ENCODE measurements at places on chromosomes 2 and 18.

DNA sequence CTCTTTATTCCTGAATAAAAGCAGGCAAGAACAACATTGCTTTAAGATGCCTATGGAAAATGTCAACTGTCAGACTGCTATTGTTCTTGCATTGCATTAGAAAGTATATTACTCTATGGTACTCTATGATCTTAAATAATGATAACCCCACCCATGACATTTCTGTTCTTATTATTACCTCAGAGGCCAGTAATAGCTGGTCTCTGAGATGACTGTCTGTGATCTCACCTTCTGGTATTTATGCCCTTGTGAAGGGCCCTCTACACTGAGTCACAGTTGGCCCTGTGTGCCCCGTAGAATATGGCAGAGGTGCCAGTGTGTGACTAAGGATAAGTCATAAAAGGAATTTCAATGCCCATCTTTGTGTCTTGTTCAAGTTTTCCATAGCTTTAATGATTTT lies 61.0 kb downstream of the SPP2 start:
- no peak for DNase-seq

DNA sequence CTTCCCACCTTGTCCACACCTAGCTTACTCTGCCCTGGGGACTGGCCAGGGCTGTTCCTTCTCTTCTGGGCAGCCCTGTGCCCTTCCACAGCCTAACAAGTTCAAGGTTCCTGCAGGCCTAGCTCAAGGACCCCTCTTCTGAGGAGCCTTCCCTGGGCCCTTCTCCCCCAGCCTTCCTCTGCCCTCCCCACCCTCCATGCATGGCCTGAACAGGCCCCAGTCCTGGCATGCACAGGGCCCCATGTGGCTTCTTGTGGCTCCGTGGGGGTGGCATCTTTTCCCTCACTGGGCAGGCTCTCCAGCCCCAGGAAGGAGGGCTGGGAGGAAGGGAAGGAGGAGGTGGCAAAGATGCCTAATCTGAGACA lies 162.9 kb downstream of the CELF4 start:
- DNase-seq: no peak

DNA sequence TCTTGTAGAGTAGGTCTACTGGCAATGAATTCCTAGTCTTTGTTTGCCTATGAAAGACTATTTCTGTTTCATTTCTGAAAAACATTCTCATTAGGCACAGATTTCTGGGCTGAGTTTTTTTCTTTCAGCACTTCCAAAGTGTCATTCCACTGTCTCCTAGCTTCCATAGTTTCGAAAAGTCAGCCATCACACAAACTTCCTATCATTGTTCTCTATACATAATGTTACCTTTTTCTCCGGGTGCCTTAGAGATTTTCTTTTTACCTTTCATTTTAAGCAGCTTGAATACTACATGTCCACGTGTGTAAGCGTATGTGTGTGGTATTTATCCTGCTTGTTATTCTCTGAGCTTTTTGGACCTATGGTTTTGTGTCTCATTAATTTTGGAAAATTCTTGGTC lies 55.7 kb downstream of the OLA1 start:
- no peak for DNase-seq

DNA sequence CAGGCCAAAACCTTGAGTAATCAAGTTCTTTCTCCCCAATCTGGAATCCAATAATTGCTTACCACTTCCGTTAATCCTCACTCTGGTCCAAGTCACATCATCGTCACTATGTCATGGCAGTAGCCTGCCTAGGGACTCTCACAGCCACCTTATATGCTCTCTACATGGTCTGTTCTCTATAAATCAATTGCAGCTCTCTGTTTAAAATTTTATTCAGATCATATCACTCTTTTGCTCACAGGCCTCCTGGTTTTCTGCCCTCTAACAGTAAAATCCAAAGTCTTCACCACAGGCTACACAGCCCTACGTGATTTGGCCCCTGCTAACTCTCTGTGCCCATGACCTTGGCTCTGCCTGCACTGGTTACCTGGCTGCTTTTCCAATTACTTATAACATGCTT lies 188.7 kb downstream of the STK39 start:
- DNase-seq: no peak

GRCh38 chr2:38279201-38279600 lies 97.9 kb downstream of the ATL2 start:
- DNase-seq: no peak

GRCh38 chr2:119106301-119106897 lies 52.2 kb downstream of the C1QL2 start:
- no peak for DNase-seq

DNA sequence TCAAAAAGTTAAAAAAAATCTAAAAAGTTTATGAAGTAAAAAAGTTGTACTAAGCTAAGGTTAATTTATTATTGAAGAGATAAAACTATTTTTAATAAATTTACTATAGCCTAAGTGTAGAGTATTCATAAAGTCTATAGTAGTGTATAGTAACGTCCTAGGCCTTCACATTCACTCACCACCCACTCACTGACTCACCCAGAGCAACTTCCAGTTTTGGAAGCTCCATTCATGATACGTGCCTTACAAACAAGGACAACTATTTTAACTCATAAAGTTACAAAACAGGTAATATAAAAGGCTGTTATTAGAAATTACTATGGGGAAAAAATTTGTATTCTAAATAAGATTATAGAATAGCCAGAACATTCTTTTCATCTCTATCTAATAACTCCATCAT lies 158.9 kb upstream of the FN1 start:
- DNase-seq: no peak

DNA sequence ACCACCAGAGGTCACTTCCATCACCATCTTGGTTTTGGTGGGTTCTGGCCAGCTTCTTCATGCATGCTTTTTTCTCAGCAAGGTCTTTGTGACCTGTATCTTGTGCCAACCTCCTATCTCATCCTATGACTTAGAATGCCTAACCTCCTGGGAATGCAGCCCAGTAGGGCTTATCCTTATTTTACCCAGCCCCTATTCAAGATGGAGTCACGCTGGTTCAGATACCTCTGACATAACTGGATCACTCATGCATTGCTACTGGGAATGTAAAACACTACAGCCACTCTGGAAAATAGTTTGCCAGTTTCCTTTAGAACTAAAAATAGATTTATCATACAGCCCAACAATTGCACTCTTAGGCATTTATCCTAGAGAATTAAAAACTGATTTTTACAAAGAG lies 219.2 kb downstream of the IRS1 start:
- DNase-seq: no peak

DNA sequence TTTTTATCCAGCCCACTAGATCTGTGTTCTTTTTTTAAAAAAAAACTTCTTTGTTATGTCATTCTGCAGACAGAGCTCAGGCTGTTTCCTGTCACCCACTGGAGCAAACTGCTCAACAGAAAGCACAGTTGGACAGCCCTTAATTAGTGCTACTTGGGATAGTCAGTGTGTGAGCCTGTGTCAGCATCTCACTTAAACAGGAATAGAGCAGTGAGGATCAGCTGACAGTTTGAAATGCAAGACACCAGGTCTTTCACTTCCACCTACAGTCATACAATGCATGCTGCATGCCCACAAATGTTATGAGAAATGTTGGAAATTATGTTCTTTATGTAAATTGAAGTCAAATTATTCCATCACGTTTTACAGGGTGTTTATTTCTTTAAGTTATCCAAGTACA lies 174.9 kb downstream of the NR4A2 start:
- DNase-seq: no peak

DNA sequence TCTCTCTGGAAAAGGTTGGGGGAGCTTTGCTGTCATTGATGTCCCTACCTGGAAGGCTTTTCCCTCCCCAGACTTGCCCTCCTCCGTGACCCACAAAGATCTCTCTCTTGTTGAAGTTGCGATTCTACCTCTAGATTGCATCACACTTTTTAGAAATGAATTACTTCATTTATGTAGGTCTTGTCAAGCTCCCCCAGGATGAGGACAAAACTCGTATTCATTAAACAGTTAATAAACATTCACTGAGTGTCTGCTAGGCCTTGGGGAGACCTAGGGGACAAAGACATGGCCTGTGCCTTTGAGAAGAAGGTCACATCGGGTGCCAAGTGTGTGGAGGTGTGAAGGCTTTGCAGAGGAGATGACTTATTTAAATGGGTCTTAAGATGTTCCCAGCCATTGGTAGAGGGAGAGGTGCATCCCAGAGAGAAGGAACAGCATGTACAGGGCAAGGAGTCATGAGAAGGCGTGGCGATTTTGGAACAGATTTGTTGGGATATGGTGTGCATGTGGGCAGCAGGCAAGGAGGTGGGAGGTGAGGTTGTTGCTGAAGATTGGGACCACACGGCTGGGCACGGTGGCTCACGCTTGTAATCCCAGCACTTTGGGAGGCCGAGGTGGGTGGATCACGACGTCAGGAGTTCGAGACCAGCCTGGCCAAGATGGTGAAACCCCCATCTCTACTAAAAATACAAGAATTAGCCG lies 9.8 kb upstream of the YWHAQ start:
- DNase-seq: no peak

GRCh38 chr2:161436411-161436810 lies 20.3 kb downstream of the TBR1 start:
- no peak for DNase-seq

DNA sequence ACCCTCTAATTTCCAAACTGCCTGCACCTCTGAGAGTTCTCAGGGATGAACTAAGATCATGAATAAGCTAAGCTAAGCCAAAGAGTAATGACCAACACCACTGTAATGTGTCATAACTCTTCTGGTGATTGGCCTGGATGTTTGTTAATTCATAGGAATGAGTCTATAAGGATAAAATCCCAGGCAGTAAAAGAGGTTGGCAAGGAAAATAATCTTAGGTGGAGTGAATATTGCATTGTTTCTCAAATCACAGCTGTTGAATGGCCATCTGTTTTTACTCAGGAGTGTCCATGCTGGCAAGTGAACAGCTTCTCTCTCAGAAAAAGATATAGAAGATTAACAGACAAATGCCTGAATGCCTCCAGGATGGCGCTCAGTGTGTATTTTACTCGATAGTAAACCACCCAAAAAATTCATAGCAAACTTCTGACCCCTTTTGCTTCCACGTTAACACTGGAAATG lies 60.8 kb upstream of the GLS start:
- DNase-seq: peak; percentile 12

DNA sequence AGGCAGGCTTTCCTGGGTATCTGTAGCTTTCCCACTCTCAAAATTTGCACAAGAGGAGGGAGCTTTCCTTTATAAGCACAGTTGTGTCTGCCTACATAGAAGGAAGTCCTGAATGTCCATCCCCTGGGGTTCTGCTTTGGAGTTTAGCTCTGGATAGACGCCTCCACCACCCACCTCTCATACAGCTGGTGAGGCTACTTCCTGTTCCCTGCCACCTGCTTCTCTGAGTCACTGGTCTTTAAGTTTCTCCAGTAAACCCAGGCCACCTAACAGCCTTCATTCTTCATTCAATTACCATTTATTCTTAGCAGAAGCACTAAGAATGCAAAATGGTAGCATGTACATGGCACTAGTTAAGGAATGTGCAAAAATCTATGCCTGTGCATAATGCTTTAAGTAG lies 407.8 kb downstream of the CDH2 start:
- no peak for DNase-seq

DNA sequence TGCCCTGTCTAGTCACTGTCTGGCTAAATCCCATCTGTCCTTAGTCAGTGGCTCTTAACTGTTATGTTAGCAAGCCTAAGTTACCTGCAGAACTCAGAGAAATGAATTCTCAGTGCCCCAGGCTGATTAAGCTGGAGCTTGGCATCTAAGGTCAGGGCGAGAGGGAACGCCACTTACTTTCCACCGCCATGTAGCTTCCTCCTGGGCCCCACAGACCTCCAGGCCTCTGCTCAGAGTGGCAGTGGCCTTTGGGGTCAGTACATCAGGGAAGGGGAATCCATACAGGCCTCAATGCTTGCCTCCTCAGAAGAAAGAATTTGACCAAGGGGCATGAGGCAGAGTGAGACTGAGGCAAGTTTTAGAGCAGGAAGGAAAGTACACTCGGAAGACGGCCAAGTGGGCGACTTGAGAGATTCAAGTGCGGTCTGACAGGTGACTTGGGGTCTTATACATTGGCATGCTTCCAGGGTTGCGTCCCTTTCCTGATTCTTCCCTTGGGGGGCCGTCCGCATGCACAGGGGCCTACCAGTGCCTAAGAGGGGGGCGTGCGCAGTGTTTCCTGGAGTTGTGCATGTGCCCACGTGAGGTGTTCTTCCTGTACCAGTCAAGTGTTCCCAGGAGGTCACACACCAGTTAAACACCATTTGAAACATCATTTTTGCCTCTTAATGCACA lies 64.1 kb downstream of the EMILIN2 start:
- DNase-seq: no peak

DNA sequence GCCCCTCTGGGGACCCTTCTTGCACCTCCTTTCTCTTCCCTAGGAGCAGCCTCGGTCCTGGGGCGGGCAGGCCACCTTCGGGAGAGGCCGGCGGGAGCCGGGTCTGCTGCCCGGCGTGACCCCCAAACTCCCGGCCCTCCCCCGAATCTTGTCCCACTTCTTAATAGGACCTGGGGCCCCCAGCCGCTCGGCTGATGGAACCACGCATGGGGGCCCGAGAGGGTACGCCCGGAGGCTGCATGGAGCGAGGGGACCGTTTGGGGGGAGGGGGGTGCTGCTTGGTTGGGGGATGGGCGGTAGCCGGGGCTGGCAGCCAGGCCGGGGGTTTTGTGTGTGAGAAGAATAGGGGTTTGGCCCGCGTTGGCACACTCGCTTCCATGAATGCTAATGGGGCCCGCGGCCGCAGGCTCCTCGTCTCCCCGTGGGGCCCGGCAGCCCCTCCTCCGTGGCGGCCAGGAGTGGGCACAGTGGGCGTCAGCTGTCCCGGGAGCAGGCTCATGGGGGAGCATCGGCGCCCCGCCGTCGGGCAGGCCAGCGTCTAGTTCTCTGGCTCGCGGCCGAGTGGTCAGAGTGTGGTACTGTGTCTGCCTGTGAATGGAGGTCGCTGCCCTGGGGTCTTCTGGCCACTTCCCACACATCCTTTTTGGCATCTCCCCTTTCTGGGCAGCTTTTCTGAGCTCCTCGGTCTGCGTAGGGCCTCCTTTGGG lies 1.0 kb downstream of the GAREM2 start:
- DNase-seq: no peak

DNA sequence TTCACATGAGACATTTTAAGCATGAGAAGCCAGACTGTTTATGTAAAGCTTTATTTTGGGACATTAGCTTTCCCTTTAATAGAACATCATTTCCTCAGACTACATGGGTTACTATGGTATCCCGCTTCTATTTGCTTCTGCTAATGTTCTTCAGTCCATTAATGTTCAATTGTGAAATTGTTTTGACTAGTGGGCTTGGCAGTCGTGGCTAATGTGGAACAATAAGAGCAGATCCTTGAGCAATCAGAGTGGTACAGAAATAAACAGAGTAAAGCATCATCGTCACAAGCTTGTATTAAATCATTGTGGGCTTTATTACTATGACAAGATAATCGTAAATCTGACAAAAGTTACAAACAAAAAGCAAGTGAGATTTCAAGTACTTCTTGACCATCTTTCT lies 60.2 kb downstream of the PDE1A start:
- peak; percentile 85 for DNase-seq

DNA sequence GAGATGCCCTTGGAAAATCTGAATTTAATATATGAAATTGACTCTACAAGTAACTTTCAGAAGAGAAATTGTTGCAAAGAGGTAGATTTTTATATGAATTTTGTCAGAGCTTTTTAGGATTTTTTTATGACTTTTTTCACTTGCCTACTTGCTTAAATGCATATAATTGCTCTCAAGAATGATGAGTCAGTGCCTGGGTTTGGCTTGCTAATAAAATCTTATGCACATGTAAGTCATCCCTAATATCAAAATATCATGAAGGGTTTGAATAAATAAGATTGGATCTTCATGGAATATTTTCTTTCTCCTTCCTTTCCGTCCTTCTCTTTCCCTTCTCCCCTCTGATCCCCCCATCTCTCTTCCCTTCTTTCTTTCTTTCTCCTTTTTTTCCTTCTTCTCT lies 354.1 kb downstream of the TXNL1 start:
- DNase-seq: no peak

Measured in NCI-H446 treated with DMSO at 0.1 percent for 48 hours (cell line).